ENCODE measurements at places on chromosomes 2 and 18.

DNA sequence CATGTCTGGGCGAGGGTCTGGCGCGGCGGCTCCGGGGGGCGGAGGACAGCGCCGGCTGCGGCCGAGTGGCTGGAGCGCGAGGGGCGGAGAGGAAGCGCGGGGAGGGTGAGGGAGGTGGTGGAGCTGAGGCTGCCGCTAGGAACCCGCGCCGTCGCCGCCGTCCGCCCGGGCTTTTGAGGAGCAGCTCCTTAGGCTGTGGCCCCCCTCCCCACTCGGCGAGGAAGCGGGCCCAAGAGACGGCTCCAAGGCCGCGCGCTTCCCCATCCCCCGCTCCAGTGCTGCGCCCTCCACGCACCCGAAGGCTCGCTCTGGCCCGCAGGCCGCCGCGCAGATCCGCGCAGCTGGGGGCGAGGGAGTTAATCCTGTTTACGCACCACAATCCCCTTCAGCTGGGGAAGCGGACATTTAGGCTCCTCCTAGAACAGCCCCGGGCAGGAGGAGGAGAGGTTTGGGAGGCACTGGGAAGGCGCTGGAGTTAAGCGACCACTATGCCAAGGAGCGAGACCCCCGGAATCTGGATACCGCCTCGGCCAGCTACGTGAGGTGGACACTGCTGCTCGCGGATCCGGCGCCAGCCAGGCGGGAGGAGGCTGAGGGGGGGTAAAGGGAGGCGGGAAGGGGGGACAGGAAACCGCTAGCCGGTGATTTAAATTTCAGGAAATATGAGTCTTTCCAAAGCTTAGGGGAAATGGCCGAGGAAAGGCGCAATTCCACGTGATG, at the start of gene CNRIP1:
TSS of gene CNRIP1 (minus strand) at position 552 of the 720 bp plus-strand sequence. CDS start at position 3, 549 bp downstream.
- DNase-seq, result peak; percentile 74

DNA sequence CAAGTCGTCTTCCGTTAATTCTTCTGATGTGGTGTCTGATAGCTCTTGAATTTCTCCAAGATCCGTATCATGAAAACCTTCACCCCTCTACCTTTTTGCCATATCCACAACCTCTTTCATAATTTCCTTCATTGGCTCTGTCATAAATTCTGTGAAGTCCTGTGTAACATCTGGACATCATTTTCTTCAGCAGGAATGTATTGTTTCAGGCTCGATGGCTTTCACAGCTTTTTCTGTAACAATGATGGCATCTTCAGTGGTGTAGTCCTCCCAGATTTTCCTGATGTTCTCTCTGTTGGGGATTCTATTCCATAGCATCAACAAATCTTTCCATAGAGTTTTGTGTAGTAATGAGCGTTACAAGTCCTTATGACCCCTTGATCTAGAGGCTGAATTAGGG, 114.2 kb upstream of the EML6 start:
- DNase-seq, result no peak

GRCh38 chr2:230230087-230230486, 4.6 kb downstream of the SP140 start:
- peak; percentile 80 for DNase-seq

DNA sequence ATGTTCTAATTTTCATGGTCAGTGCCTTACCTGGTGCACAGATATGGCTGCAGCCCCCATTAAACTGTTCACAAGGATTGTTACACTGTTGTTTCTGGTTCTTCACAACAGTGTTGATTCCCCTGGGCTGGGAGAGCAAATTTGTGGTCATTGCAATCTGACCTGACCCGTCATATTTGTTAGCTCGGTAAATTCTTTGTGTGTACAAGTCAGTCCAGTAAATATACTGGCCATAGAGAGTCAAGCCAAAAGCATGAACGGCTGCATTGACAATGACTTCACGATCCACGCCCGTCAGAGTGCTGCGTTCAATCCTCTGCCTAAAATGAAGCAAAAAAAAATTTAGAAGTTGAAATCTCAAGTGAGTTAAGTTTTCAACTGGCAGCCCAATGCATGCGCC, 134.6 kb downstream of the DHRS9 start:
- DNase-seq, result no peak

- DNase-seq, result no peak
Observed at GRCh38 chr2:22450831-22451230, 934.1 kb upstream of the KLHL29 start.

DNA sequence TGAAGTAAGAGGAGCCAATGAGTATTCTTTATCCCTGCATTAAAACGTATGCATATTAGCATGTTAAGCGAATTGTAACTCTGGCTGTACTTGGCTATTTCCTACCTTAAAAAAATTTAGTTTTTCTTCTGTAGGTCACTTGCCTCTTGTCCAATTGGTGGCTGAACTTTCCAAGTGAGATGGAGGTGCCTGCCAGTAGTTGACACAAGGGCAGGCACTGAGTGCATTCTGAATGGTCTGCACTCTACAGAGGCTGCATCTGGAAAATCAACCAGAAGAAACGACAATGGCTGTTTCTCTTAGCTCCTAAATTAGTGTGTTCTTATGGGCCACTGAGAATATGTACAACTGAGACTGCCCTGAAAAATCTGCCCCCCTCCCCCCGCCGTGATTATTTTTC, 160.8 kb downstream of the PRPF40A start:
- DNase-seq, result no peak

DNA sequence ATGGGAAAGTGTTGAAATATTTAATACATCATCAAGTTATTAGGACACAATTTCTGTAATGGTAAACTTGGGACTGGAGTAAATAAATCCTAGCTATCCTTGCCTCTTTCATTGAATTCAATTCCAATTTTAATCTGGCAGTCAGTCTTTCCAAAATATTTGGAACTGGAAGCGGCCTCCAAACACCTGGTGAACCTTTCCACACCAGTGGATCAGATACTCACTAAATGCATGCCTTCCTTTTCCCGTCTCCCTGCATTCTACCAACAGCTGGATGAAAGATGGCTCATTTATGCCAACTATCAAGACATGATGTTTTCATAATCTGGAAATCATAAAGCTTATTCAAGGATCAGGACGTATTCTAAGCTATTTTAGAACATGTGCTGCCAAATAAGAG, 488.2 kb upstream of the SPHKAP start:
- no peak for DNase-seq

DNA sequence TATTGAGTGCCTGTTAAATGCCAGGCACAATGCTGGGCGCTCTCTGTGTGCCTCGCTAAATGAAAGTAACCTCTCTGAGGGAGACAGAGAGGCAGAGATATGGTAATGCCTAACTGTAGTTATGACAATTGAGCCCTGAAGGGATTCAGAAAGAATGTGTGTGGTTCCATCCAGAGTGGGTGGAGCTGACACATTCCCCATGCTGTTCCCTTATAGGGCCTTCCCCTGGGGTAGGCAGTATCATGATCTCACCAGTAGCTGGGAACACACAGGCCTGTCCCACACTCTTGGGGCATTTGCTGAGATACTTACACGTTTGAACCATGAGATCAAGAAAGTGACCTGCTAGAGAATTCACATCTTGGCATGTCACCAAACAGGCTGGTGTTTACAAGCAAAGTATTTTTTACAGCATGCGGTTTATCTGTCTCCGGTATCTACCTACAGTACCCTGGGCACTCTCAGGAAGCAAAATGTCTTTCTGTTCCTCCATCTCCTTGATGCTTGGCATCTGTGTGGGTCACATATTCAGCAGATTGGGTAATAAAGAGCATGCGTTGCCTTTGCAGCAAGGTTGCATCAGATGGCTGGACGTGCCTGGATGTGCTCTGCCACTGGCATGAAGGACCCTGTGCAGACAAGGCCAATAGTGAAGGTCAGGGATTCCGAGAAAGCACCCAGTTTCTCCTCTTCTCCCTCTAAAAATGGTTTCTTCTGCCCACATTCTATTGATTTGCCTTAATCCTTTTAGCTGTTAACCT, 9.4 kb downstream of the CTIF start:
- DNase-seq, result peak; percentile 76

DNA sequence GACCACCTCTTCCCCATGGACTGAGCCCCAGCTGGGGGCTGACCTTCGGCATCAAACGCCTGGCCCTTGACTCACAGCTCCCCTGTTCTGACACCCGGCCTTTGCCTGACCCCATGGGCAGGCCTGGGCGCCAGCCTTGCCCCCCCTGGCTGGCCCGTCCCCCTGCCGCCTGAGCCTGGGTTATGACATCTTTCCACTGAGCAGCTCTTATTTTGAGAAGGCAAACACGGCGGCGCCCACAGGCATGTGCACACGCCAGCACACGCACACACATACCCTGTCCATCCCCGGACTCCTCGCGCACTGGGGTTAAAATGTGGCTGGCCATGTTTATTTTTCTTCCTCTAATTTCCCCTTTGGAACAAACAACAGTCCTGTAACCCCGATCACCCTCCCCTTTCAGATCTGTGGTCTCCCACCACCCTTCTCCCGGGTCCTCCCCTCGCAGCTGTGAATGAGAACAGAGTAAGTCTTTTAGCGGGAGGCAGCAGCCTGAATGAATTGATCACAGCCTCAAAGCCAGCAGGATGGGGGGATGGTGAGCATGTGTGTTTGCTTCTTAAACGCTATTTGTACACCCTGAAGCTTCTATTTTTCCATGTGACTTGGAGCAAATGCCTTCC, 11.8 kb upstream of the ATOH8 start:
- DNase-seq, result no peak

DNA sequence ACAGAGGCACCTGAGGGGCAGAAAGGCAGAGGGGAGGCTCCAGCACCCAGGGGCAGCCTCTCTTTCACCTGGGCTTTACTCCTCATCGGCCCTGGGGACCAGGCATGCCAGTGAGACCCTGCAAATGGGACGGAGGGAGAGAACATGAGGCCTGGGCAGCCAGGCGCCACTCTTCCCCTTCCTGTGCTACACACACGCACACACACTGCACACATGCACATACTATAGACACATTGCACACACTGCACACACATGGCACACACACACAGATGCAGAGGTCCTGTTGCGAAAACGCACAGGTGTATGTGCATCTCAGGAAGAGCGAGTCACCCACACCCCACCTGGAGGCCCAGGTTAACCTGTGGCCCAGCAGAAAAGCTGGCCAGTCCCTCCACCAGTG, 3.4 kb upstream of the RAB6D start:
- DNase-seq, result no peak

GRCh38 chr2:204538182-204539018, 6.9 kb upstream of the PARD3B start:
- no peak for DNase-seq

DNA sequence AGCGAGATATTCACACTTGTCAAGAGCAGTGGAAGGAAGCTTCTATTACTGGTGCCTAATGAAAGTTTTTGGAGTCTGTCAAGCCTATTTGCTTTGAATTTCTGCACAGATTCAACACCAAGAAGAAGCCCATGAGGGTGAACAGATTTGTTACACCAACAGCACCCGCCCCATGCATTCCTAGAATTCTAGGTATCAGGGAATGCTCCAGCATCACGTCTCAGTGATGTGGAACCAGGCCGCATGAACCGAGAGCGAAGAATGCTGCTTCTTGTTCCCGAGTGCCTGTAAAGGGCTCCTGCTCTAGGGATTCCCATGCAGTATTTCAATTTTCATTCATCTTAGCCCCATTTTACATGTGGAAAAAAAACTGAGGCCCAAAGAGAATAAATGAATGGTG, 69.7 kb downstream of the KCNF1 start:
- DNase-seq, result no peak

DNA sequence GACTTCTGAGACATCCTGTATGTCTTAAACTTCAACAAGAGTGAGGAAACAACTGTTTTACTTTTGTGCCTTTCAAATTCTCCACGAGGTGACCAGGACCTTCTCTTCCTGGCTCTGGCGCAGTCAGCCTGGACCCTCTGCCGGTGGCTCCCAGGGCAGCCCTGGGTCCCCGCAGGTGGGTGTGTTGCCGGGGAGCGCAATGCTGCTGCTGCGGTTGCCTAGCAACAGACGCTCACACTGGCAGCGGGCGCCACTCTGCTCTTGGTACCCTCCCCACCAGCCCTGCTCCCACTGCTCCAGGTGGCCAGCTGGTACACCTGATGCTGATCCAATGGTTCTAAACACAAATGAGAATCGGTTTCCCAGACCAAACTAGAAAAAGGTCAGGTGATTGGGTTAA, 58.7 kb downstream of the GNAL start:
- DNase-seq, result no peak

DNA sequence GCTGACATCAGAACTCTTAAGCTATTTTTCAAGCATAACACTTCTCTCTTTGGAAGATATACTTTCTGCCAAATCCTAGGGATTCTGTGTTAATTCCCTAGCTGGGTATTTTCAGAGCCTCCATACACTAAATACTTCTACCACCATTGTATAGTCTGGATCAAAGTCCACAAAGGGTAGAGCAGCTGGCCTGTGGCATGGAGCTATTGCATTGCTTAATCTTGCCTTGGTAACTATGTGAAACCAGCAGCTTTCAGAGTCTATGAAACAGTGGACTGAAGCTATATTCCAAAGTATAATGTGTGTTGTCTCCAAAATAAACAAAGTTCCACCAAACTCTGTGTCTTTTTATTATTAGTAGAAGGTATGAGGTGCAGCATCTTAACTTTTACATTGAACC, 296.9 kb upstream of the CDH19 start:
- no peak for DNase-seq

DNA sequence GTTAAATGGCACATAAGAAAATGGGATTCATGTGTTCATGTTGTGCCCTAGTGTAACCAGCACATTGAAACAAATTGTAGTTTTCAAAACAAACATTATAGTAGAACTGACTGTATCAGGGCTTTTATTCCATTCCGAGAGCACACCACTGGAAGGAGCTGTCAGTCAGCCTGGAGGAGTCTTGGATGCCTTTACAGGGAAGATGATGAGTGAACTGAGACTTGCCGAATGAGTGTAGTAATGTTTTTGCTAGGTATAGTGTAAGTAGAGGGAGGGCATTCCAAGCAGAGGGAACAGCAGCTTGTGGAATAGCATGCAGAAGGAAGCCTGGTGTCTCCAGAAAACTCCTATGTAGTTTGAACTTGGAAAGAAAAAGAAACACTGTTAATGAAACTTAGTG, 183.5 kb downstream of the MCFD2 start:
- DNase-seq, result no peak

GRCh38 chr2:241956521-241957110, 87.1 kb downstream of the RTP5 start:
- no peak for DNase-seq

DNA sequence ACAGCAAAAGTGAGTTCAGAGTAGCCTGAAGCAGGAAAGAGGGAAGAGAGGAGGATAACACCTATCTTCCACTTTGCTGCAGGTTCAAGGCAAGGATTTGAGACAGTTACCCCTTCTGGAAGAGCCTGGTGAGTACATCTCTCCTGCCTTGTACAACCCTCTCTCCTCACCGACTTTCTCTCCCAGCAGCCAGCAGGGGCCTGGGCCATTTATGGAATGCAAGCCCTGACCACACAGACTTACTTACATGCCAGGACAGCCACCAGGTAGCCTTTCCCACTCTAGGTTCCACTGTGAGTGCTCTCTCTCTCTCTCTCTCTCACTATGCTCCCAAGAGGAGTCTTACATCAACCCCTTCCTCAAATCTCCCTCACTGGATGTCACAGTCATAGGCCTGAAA, 57.0 kb downstream of the BCL11A start:
- no peak for DNase-seq

DNA sequence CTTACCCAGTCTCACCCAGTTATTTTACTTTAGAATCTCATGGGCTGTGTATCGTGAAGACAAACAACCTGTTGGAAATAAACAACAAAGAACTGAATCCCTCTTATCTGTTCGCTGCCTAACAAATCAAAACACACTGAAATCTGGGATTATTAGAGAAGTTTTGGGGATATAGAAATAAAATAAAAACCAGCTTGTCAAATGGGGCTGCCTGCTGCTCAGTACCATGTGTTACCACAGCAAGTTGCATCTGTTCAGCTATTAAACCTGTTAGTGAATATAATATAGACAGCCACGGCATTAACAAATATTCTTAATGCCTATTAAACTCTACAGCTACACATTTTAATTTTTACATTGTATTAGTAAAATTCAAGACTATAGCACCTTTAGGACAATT, 810.8 kb downstream of the NRXN1 start:
- DNase-seq, result no peak

GRCh38 chr2:143398781-143399180, 269.6 kb downstream of the ARHGAP15 start:
- DNase-seq, result no peak

Measured in A172 (cell line).